ENCODE measurements at places on chromosomes 13 and 19.

DNA sequence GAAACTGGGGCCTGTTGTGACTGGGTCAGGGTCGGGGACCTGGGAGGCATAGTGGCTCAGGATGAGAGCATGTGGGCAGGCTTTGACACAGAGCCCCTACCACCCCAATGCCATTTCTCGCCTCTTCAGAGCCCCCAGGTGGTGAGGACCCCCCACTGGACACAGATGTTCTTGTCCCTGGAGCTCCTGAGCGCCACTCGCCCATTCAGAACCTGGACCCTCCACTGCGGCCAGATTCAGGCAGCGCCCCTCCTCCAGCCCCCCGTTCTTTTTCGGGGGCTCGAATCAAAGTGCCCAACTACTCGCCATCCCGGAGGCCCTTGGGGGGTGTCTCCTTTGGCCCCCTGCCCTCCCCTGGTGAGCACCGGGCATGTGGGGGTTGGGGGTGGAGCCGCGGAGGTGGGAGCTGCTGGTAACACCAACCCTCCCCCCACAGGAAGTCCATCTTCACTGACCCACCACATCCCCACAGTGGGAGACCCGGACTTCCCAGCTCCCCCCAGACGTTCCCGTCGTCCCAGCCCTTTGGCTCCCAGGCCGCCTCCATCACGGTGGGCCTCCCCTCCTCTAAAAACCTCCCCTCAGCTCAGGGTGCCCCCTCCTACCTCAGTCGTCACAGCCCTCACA, 10.4 kb downstream of the IGFLR1 start:
- DNase-seq = no peak

- no peak for DNase-seq
Observed at GRCh38 chr19:51297406-51297805, 14.0 kb upstream of the IGLON5 start.

- DNase-seq = no peak
Observed at GRCh38 chr13:46526740-46527139, 26.2 kb upstream of the LRCH1 start.

- no peak for DNase-seq
Observed at GRCh38 chr13:111880185-111880584, 186.8 kb upstream of the SOX1 start.

DNA sequence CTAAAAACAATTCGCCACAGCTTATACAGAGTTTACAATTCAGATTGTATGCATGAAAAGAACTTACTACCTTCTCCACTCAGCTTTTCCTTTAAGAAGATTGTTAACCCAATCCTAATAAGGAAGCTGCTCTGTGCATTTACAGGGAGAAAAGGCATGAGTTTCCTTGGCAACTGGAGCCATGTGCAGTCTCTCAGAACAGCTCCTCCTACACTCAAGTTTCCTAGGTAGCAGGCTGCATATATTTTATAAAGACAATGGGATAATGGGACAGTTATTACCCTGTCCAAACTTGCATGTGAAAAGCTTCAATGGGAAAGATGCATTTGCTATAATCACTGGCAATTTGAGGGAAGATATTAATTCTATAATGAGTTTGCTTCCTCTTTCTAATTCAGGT, 125.5 kb upstream of the TRPC4 start:
- no peak for DNase-seq

DNA sequence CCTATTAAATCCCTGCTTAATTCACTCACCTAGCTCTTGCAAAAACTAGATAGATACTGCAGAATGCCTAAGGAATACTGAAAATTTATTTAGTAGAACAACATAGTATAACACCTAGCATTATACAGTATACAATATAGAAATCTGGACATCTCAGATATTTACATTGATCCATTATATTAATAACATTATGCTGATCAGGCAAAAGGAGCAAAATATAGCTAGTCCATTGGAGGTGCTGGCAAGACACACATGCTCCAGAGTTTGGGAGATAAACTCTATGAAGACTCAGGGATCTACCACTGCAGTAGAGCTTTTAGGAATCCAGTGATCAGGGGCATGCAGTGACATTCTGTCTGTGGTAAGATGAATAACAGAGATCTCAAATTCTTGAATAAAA, 357.6 kb downstream of the TBC1D4 start:
- no peak for DNase-seq

DNA sequence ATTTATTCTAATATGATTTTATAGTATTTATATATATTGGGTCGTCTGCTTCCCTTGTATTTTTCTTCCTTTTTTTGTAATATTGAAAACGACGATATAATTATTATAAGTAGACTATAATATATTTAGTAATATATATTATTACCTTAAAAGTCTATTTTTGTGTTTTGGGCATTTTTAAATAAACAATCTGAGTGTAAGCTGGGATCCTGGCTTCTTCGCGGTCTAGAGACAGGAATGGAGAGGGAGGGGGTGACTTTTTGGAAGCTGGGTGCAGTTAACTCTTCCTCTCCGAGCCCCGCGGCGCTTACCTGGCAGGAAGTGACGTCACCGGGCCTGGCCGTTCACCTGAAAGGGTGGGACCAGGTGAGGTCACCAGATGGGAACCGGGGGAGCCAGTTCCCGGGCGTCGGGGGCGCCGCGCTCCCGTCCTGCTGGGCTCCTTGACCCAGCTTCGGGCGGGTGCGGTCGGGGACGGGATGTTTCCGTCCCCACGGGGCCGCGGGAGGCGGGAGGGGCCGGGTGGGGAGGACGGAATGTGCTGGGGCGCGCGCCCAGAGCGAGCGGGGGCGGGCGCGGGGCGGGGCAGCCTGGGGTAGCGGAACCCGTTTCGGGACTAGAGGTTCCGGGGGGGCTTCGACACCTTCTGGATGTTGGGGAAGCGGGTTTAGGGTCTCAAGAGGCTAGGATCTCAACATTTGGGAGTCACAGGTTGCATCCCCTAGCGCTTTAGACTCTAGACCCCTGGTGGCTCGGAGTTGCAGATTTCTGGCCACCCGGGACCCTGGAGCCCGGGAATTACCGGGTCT, 2.8 kb downstream of the ZFP36 start:
- DNase-seq = peak; percentile 92

GRCh38 chr19:41245843-41246242, 18.3 kb upstream of the HNRNPUL1 start:
- no peak for DNase-seq

DNA sequence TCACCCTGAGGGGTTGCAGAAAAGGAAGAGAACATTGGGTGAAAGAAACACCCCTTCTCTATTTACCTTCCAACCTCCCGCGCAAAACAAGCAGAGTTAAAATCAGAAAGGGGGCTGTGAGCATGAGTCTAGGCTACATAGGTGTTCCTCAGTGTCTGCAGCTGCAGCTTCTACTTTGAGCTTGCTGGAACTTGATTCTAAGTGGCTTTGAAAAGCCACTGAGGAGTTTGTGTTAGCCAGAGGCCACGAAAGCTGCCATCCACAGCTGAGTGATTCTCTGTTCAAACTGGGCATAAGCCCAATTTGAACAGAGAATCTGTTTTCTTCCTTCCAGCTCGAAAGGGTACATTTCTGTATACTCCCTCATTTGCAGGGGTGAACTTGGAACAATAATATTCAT, 343.9 kb downstream of the PCDH9 start:
- no peak for DNase-seq

DNA sequence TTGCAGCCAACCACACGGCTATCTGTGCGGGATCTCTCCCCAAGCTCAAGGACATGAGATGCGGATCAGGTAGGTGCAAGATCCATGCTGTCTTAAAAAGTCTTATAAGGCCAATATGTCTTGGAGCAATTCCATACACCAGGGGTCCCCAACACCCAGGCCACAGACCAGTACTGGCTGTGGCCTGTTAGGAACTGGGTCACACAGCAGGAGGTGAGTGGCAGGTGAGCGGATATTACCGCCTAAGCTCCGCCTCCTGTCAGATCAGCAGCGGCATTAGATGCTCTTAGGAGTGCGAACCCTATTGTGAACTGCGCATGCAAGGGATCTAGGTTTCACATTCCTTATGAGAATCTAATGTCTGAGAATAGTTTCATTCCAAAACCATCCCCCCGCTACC, 68.8 kb upstream of the ZNF599 start:
- no peak for DNase-seq

GRCh38 chr19:21463449-21464105, 41.8 kb upstream of the ZNF429 start:
- no peak for DNase-seq

DNA sequence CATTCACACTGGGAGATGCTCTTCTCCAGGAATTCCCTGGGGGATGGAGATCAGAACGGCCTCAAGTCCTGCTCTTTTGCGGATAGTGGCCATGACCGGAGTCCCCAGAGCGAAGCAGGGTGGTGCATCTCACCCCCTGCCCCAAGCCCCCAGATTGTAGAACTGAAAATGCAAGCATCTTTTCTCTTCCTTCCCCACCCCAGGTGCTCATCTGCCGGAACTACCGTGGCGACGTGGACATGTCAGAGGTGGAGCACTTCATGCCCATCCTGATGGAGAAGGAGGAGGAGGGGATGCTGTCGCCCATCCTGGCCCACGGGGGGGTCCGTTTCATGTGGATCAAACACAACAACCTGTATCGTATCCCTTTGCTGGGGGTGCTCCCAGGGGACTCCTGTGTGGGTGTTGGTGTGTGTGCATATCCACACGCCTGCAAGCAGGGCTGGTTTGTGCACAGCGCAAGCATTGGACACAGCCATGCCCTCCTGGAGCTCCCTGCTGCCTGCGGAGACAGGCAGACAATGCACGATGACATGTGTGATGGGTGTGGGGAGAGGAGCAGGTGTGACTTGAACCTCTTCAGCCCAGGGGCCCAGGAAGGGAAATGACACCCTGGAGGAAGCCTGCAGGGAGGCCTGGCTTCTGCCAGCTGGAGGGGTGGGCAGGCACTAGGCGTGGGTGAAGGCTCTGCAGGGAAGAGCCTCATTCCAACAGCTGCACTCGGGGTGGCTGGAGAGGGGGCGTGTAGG, 5.7 kb downstream of the AP1M1 start:
- no peak for DNase-seq

GRCh38 chr13:48797127-48797526, 143.4 kb downstream of the CYSLTR2 start:
- no peak for DNase-seq

DNA sequence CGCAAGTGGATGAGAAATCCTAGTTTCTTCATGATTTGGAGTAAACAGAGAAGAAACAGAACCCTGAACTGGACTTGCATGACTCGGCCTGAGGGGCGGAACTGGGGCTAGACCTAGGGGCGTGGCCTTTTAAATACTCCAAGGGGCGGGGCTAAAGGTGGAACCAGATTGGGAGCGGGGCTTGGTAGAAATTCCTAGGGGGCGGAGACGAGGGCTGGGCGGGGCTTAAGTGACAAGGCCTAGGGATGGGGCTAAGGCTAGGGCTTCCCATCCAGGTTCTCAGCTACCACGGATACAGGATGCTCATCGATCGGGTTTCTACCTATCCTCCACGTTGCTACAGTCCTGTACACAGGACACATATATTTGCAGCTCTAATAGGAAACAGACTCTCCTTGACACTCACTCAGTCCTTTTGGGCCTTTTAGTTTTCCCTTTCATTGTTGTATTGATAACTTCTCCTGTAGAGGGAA, 372 bp upstream of the ZNF699 start:
- peak; percentile 80 for DNase-seq

DNA sequence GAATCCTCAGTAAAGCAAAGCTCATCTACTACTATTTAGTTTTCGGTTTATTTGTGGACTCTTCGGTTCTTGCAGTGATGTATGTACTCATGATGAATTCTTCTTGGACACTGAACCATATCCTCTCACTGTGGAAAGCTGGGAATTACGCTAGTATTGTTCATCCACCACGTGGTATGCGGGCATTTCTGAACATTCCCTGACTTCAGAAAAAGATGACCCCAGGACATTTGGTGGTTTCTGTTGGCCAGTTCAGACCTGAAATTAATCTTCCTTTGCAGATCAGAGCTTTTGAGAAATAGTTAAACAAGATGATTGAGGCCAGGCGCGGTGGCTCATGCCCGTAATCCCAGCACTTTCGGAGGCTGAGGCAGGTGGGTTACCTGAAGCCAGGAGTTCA, 25.3 kb upstream of the FBN3 start:
- no peak for DNase-seq

GRCh38 chr13:42318570-42318969, 46.6 kb downstream of the AKAP11 start:
- DNase-seq = no peak

- DNase-seq = no peak
Observed at GRCh38 chr19:49502866-49503581, 6.8 kb downstream of the RPS11 start.

DNA sequence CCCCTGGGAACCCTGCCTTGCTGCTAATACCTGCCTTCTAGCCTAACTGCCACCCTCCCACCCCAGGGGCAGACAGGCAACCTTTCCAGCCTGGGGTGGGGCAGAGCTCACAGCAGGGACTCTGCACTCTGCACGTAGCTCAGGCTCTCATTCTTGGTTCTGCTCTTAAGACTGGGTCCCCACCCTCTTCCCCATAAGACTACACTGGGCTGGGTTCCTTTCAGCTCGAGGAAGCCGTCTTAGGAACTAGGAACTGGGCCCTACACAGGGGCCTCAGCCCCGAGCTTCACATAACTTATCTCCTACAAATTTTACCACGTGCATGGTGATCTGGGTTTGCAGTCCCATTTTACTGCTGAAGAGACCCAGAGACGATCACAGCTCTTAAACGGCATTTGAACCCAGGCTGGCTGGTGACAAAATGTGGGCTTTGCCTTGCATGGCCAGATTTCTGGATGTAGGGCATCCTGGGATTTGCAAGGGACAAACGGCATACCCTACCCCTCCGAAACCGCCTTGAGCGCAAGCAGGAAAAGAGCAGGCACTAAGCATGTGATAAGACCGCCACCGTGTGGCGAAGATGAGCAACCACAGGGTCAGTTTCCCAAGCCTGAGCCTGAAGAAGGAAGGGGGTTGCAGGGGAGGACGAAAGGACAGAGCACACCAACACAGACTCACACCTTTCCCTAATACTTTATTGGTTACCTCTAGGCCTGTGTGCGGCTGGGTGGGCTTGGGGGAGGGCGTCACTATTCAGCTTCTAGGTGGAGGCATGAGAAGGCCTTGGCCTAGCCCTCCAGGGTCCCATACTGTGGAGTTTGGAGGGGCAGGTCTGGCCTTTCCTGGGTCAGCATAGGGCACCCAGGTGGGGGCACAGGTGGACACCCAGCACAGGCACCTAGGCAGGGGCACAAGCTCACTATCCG, 5.1 kb downstream of the JUNB start:
- peak; percentile 54 for DNase-seq

Measured in effector memory CD4-positive, alpha-beta T cell (primary cell).